Osteoblast (primary cell): ENCODE measurements at places on chromosomes 6 and 20. TPM values are rescaled to one million over a fixed set of nuclear protein-coding genes. Genes with fewer than 3 reads are reported as not detected.

The KHDRBS2 gene
- not detected in 2 replicates for total RNA-seq

The EFCAB8 gene
- 1.4 TPM in 1 of 2 replicates, not detected in the other for total RNA-seq

The PANK2 gene
- total RNA-seq, result 57.2 and 60.4 TPM in 2 replicates

The RNF144B gene
- total RNA-seq, result 4.4 and 5.8 TPM in 2 replicates

The ANGPT4 gene
- total RNA-seq, result under 0.01 TPM in 2 replicates

The FAM217B gene
- 5.8 and 5.9 TPM in 2 replicates for total RNA-seq

The PI3 gene
- total RNA-seq, result not detected in 2 replicates

The SMPDL3A gene
- total RNA-seq, result 22.7 and 23.5 TPM in 2 replicates

The MDFI gene
- 0.72 and 5.3 TPM in 2 replicates for total RNA-seq

The CCN6 gene
- total RNA-seq, result 6.8 and 6.9 TPM in 2 replicates

The OPN5 gene
- under 0.01 TPM in 1 of 2 replicates, not detected in the other for total RNA-seq

The TM9SF4 gene
- 46.9 and 48.1 TPM in 2 replicates for total RNA-seq

The PTGIS gene
- total RNA-seq, result 33.6 and 89.8 TPM in 2 replicates

The HCK gene
- total RNA-seq, result 0.36 TPM in 1 of 2 replicates, not detected in the other

The FLRT3 gene
- total RNA-seq, result 2.5 and 5.0 TPM in 2 replicates

The CRISP2 gene
- not detected in 2 replicates for total RNA-seq

The STMND1 gene
- total RNA-seq, result not detected in 2 replicates

The EPHA7 gene
- total RNA-seq, result 0.29 TPM in 1 of 2 replicates, not detected in the other

The MUCL3 gene
- total RNA-seq, result not detected in 2 replicates

The PLCB4 gene
- 13.0 and 25.6 TPM in 2 replicates for total RNA-seq

The IER3 gene
- total RNA-seq, result 29.5 and 54.6 TPM in 2 replicates

The RBPJL gene
- not detected in 2 replicates for total RNA-seq

The ASIP gene
- not detected in 2 replicates for total RNA-seq

The FOXS1 gene
- under 0.01 and 0.36 TPM in 2 replicates for total RNA-seq

The TMC2 gene
- not detected in 2 replicates for total RNA-seq

The EYS gene
- under 0.01 TPM in 2 replicates for total RNA-seq

The KIAA0408 gene
- 1.8 and 2.5 TPM in 2 replicates for total RNA-seq

The PCK1 gene
- not detected in 2 replicates for total RNA-seq

The TNF gene
- total RNA-seq, result not detected in 2 replicates

The ABHD16B gene
- total RNA-seq, result not detected in 2 replicates

The NRN1 gene
- 29.5 and 56.1 TPM in 2 replicates for total RNA-seq

The PRRC2A gene
- total RNA-seq, result 49.2 and 52.2 TPM in 2 replicates

The LTB gene
- total RNA-seq, result 0.29 TPM in 1 of 2 replicates, not detected in the other

The OGFRL1 gene
- total RNA-seq, result 15.9 and 18.0 TPM in 2 replicates

The CCDC170 gene
- 1.8 and 2.7 TPM in 2 replicates for total RNA-seq

The LY6G6F gene
- total RNA-seq, result not detected in 2 replicates

The KIF25 gene
- not detected in 2 replicates for total RNA-seq

The HLA-F gene
- 30.4 and 44.2 TPM in 2 replicates for total RNA-seq

The SLC17A2 gene
- total RNA-seq, result not detected in 2 replicates

The ULBP3 gene
- 11.2 and 12.7 TPM in 2 replicates for total RNA-seq

The RUNX2 gene
- 30.0 and 35.4 TPM in 2 replicates for total RNA-seq

The MRPS10 gene
- 46.9 and 52.5 TPM in 2 replicates for total RNA-seq

The RAB23 gene
- 74.0 and 82.2 TPM in 2 replicates for total RNA-seq

The RING1 gene
- 34.0 and 34.2 TPM in 2 replicates for total RNA-seq

The MUC22 gene
- total RNA-seq, result not detected in 2 replicates

The HTR1E gene
- not detected in 2 replicates for total RNA-seq

The SLC22A2 gene
- under 0.01 TPM in 2 replicates for total RNA-seq

The DDX43 gene
- total RNA-seq, result 5.0 and 8.7 TPM in 2 replicates

The TNNC2 gene
- 0.29 and 0.36 TPM in 2 replicates for total RNA-seq

The COL9A1 gene
- total RNA-seq, result not detected in 2 replicates

The SNPH gene
- 9.4 and 10.0 TPM in 2 replicates for total RNA-seq

The BMP5 gene
- 0.36 and 0.59 TPM in 2 replicates for total RNA-seq

The SEC23B gene
- total RNA-seq, result 30.8 and 31.5 TPM in 2 replicates

The FAM83B gene
- under 0.01 TPM in 1 of 2 replicates, not detected in the other for total RNA-seq

The PHACTR1 gene
- 0.36 and 1.2 TPM in 2 replicates for total RNA-seq

The ZMYND8 gene
- total RNA-seq, result 13.6 and 18.8 TPM in 2 replicates

The IMPG1 gene
- not detected in 2 replicates for total RNA-seq

The KCNK16 gene
- total RNA-seq, result not detected in 2 replicates
